ENCODE measurements at places on chromosomes 3 and 15.

DNA sequence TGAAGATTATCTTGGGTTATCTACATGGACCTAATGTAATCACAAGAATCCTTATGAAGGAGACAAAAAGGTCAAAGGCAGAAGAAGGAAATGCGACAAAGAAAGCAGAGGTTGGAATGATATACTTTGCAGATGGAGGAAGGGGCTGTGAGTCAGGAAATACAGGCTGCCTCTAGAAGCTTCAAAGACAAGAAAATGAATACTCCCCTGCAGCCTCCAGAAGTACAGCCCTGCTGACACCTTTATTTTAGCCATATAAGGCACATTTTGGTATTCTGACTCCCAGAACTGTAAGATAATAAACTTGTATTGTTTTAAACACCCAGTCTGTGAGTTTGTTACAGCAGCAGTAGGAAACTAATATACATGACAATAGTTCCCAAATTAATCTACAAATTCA, 58.6 kb downstream of the SIDT1 start:
- DNase-seq = no peak

DNA sequence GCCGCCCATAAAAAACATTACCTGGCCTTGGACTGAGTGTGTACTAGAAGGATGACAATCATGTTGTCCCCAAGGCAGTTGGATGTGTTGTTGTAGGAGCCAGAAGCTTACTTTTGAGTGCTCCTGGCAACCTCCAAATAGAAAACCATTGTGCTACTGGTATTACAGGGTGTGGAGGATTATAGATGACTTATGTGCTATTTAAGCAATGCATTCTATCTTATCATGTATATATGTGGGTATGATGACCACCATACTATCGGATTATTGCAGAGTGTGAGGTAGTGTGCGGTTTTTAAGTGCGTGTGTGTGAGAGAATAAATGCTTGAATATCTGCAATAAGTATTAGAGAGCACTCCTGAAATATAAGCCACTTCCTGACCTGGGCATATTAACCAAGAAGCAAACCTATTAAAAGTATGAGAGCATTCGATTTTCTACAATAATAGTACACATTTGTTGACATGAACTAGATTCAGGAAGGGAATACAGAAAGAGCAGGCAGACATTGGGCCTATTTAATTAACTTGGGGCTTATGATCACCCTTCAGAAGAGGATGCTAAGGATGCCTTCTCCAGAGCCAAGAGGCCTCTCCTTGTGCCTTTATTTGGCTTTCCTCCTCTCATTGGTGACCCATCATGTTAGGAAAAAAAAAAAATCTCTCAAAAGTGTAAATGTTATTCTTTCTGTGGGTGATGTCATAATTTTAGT, 11.7 kb upstream of the MBNL1 start:
- no peak for DNase-seq

DNA sequence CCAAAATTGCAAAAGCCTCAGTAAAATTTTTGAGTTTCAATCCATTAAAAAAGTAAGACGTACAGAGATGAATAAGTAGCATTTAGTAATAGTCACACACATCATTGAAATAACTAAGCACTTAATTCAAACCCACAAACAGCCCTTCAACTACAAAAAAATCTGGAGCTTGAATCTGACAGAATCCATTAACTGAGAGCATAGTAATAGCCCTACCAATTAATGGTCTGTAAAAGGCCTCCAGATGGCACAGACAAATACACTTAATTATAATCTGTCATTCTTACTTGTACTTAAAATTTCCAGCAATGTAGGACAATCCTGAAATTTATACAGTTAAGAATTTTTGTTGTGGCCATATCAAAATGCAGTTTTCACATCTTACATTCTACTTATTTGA, 246.9 kb downstream of the VGLL3 start:
- no peak for DNase-seq

DNA sequence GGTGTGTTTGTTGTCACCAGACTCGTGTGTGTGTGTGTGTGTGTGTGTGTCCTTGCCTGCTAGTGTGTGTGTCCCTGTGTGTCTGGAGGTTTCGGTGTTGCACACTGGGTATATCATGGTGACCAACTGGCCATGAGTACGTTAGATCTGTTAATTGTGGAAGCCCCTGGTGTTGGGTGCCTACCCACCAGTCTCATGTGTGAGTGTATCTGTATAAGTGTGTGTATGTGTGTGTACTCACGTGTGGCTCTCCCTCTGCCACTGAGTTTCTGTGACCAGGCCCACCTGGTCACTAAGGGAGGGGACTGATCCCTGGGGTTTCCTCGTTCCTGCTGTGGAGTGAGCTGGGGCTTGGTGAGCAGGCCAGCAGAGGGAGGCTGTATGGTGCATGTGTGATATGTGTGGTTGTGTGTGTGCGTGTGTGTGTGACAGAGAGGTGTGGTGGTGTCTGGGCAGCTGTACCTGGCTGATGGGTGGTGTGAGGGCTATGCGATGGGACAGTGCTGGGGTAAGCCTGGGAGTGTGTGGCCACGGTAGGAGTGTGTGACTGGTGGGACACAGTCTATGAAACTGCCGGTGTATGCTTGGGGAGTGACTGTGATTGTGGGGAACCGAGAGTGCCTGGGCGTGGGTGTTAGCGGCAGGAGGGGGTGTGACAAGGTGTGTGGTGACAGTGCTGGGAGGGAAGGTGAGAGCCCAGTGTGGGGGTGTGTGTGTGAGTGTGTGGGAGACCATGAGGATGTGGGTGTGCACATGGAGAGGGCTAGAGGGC, 1.8 kb downstream of the PRKCD start:
- DNase-seq = no peak

DNA sequence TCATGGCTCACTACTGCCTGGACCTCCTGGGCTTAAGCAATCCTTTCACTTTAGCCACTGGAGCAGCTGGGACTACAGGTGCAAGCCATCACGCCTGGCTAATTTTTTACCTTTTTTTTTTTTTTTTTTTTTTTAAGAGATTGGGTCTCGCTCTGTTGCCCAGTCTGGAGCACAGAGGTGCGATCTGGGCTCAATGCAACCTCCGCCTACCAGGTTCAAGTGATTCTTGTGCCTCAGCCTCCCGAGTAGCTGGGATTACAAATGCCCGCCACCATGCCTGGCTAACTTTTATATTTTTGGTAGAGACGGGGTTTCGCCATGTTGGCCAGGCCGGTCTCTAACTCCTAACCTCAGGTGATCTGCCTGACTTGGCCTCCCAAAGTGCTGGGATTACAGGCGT, 50.7 kb upstream of the MELTF start:
- no peak for DNase-seq

DNA sequence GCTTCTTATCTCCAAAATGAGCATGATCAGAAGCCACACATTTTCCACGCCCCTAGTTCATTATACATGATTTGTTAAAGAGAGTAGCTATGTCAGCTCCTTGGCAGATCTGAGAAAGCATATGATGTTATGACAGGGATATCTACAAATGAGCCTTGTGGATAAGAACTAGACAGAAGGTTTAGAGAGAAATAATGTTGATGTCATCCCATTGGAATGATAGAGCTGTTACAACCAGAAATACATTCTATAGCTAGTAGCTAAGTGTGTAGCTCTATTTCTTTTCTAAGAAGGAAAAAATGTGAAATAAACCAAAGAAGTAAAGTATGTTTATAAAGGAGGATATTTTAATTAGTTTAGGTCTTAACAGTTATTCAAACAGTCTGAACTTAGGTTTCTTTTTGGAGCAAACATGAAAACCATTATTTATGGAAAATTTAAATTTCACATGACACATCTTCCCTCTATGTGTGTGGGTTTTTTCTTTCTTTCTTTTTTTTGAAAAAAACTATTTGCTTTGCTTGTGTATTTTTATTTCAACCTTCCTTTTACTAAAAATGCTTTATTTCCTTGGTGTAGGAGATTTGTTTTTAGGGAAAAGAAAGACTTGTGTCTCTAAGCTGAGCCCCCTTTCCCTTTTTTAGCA, 167.7 kb downstream of the GHSR start:
- DNase-seq = no peak

DNA sequence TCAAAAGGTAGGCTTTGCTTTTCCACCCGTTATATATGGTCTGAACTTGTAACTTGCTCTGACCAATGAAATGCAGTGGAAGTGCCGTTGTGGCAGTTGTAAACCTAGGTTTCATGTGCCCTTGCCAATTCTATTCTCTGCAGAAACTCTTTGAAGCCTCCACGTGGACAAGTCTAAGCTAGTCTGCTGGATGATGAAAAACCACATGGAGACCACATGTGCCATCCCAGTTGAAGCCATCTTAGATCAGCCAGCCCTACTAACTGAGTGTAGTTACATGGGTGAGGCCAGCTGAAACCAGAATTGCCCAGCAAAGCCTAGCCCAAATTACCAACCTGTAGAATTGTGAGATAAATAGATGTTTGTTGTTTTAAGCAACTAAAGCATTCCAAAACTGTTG, 183.7 kb upstream of the KCNH8 start:
- DNase-seq = no peak

- DNase-seq = no peak
These were observed 198.9 kb upstream of the LPP start for GRCh38 chr3:187954873-187955586.

DNA sequence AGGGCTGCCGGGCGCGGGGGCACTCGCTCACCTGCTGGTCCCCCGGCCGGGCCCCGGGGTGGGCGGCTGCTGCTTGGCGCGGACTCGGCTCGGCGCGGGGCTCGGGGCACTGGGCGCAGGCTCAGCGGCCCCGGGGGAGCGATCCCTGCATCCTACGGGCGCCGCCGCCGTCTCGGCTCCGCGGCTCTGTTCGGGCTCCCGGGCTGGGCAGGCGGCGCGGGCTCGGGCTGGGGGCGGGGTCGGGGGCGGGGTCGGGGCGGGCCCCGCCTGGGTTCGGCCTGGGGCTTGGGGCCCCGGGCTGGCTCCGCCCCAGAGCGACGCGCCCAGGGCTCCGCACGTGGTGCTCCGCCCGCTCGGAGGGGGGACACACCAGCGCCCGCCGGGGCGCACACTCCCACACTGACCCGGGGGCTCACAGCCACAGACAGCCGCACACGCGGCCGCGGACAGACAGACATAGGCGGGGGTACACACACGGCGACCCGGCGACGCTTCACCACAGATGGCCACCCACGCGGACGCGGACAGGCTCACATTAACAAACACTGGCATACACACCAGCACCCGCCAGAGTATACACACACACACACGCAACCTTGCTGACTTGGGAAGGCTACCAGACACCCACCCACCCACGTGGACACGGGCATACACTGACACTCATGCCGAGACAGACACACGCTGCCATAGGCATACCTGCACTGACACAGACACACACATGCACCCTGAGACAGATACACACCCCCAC, at the start of gene SCN5A:
Gene SCN5A, minus strand, starts transcription at position 188 of the 748 bp plus-strand sequence. CDS start 16,380 bp downstream, outside the sequence.
- no peak for DNase-seq

DNA sequence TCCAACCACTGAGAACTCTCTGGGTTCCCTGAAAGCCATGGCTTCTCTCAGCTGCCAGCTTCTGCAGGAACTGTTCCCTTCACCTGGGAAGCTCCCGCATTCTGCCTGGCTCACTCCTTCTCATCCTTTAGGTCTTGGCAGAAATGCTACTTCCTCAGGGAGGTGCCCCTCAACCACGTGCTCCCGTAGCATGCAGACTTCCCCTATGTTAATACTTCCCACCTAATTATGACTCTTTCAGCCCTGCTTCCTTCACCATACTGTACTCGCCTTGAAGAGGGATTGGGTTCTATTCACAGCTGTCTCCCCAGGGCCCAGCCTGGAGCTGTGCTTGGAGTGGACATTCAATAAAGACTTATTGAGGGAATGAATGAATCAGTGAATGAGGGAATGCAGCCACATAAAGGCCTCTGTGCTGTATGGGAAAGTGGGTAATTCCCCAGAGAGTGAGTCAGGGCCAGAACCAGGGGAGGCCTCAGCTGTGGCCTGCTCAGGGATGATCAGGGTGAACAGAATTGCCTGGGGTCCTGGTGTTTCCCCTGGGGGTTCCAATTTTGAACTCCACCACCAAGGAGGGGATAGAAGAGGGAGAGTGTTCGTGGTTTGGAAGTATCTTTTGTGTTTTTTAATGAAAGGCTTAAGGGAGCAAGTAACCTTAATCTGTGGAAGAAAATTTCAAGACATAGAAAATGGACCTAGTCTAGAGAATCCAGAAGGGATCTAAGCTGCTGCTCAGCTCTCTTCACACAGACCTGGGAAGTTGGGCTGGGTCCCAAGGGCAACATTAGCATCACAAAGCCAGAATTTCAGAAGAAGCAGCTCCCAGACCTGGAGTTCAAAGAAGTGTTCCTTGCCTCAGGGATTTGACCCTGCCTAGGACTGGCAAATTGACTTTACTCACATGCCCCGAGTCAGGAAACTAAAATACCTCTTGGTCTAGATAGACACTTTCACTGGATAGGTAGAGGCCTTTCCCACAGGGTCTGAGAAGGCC, 14.6 kb upstream of the FAM107A start:
- DNase-seq = no peak

- DNase-seq = no peak
These were observed 83.3 kb downstream of the GLDN start for GRCh38 chr15:51424780-51425179.

- no peak for DNase-seq
These were observed at the start of gene DPPA2 for GRCh38 chr3:109316162-109316730. Gene DPPA2 (minus strand): TSS chr3:109316517. CDS start chr3:109314542, 1,975 bp downstream.

DNA sequence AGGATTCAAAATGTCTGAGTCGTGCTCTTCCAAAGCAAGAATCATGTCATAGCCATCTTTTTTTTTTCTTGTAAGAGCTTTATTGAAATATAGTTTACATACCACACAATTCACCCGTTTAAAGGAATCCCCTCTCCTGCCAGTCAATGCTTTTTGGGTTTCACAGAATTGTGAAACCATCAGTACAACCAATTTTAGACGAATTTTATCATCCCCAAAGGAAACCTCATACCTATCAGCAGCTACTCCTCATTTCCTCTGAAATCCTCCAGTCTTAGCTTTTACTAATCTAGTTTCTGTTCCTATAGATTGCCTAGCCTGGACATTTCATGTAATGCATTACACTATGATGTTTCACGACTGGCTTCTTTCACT, 39.6 kb downstream of the ADIPOQ start:
- no peak for DNase-seq

DNA sequence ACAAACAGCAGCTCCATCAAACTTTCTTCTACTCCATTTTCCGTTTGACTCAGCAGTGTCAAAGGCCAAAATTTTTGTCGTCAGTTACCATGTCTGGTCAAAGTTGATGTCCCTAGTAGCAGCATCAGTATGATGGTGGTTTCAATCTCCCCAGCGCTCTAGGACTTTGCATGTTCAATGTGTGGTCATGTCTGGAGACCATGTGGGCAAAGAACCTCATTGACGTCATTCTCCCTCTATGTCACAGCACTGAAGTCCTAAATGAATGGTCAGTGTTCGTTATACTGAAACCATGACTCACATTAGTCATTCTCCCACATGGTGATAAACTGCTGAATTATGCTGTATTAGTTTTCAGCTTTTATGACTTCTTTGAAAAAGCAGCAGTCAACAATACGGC, 23.2 kb downstream of the SHC4 start:
- DNase-seq = no peak

- no peak for DNase-seq
These were observed 37.1 kb upstream of the RPL35A start for GRCh38 chr3:197912741-197913476.

DNA sequence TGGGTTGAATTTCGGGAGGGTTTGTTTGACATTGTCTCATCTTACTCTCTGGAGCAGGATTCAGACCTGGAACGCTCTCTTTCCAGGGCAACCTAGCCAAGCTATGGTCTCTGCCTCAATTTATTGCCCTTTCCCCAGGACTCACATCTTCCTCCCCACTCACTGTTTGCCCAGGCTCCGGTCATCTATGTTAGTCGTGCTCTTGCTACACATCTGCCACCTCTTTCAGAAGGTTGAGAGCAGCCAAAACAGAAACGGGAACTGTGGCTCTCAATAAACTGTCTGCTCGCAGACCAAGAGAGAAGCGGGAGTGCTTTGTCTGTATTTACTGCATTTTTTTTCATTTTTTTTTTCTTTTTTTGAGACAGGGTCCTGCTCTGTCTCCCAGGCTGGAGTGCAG, 81.6 kb downstream of the ST6GAL1 start:
- no peak for DNase-seq

- no peak for DNase-seq
These were observed 334 bp upstream of the IGSF11 start for GRCh38 chr3:119035014-119035346.

Measured in activated CD4-positive, CD25-positive, alpha-beta regulatory T cell treated with anti-CD3 and anti-CD28 coated beads, Interleukin-2, amount 50 U/mL, for 72 hours (primary cell).